Right renal pelvis (tissue), 4 donors: ENCODE measurements at places on chromosomes 4 and X.

- no peak for DNase-seq
Measured at GRCh38 chr4:151719956-151720334, 40.9 kb downstream of the GATB start.

- DNase-seq, result no peak
Measured at GRCh38 chr4:89357787-89358186, 50.2 kb upstream of the GPRIN3 start.

DNA sequence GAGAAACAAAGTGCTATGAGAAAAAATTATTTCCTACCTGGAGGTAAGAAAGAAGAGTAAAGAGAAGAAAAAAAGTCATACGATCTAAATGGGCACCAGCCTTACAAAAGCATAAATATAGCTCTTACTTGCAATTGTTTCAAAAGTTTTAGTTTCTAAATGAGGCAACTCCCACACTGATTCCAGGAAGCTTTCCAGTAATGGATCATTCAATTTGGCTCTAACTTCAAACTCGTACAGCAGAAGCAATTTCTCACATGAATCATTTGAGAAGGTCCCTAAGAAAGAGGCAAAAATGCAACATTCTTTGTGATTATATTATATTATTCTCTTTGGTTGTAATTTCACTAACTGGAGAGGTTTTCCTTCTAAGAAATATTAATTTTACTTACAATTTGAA lies 109.9 kb downstream of the DLG3 start:
- DNase-seq, result no peak

DNA sequence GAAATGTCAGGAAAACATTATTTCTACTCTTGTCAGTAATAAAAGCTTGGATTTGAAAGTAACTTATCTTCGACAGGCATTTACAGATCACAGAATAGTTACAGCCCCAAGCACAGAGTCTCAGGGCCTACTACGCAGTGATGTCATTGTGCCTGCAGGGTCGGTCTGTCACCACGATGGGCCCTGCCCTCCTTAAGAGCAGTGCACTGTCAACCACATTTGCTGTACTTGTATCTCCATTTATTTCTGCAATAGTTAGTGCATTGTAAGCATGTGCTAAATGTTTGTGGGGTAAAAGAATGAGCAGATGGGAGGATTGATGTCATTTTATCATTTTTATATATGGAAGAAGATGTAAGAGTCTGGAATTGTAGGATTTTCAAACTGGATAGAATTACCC lies 13.6 kb upstream of the CCKAR start:
- no peak for DNase-seq

- no peak for DNase-seq
Measured at GRCh38 chr4:128353791-128354190, 66.2 kb upstream of the PGRMC2 start.

DNA sequence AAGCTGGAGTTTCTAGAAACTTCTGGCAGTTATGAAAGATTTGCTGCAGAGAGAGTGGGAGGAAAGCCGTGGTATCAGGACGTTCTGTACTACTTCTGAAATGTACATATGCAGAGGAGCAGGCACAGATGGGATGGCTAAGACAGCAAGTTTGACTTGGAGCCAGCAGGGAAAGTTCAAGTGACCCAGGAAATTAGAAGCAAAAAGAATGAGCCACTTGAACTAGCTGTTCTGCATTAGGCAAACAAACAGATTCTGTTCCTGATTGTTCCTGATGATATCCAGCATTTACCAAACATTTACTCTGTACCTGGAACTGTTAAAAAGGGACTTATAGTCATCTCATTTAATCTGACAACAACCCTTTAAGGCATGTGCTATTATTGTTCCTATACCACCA lies 41.4 kb upstream of the CXCL13 start:
- no peak for DNase-seq

DNA sequence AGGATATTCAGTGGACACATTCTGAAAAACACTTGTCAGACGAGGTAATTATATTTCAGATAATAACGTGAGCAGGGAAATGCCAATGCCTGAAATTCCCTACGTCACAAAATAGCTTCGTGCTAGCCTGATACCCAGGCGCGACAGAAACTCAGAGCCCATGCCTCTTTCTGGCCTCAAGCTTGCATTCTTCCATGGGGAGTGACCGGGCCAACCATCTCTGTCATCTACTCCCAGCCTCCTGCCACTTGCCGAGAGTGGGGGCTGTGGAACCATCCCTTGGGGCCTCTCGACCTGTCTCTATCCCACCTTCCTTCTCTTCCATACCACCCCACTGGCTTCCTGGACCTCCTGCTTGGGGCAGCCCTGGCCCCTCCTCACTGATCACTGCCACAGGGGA lies 34.5 kb upstream of the CDKN2AIP start:
- no peak for DNase-seq

DNA sequence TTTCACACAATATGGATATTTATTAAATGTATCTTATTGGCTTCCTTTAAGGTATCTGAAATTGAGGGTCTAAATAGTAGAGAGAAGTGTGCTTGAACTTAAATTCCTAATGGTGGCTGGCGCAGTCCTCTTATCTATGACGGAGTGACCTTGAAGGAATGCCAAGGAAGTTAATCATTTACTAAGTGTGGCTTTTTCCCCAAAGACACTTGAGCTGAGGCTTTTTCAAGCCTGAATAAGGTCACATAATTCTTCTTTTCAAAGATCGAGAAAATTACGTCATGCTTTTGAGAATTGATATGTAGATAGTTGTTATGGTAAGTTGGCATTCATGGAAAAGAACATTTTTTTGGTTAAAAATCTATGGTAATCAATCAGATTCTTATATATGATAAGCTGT lies 11.7 kb upstream of the PRPS2 start:
- DNase-seq, result no peak

- no peak for DNase-seq
Measured at GRCh38 chrX:2145692-2146367, 354.9 kb downstream of the DHRSX start.

GRCh38 chrX:1734806-1735205 lies 119.9 kb downstream of the ASMT start:
- no peak for DNase-seq

DNA sequence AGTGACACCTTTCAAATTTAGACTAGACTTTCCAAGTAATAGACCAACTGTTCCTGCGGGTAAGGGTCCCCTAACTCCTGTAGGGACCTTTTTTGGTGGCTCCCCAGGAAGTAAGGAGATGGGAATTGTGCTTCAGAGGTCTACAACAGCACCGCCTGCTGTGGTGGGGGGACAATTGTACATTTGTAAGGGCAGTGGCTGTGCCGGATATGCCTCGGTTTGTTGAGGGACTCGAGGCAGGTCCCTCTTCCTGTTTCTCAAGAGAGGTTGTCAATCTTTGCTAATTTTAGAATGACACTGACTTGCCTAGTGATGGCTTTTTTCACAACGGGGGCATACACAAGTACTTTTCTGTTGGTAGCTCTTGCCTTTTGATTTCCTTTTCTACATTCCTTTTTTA lies 15.5 kb upstream of the HSD17B11 start:
- no peak for DNase-seq

- no peak for DNase-seq
Measured at GRCh38 chr4:127667116-127667515, 34.4 kb downstream of the INTU start.

GRCh38 chr4:147833254-147833653 lies 101.4 kb downstream of the ARHGAP10 start:
- DNase-seq, result no peak

- no peak for DNase-seq
Measured at GRCh38 chrX:10098270-10098713, 58.5 kb upstream of the CLCN4 start.

DNA sequence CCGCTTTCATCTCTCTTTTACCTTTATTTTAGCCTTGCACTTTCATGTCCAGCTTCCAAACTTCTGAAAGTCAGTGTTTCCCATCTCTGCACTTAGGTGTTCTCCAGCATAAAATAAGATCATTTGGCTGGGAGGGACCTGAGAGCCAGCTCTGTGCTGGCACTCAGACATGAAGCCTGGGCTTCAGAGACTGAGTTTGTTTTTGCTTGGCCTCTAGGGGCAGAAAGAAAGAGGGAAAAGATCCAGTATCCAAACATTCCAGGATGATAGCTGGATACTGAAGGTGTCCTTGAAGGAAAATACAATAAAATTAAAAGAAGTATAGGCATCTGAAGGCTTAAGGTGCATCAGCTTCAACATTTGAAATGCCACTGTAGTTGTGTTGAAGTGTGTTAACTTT lies 202.4 kb upstream of the ZIC3 start:
- DNase-seq, result no peak

GRCh38 chr4:10334506-10335028 lies 122.7 kb downstream of the ZNF518B start:
- DNase-seq, result no peak

- DNase-seq, result no peak
Measured at GRCh38 chrX:134025986-134026545, 40.7 kb upstream of the GPC3 start.

DNA sequence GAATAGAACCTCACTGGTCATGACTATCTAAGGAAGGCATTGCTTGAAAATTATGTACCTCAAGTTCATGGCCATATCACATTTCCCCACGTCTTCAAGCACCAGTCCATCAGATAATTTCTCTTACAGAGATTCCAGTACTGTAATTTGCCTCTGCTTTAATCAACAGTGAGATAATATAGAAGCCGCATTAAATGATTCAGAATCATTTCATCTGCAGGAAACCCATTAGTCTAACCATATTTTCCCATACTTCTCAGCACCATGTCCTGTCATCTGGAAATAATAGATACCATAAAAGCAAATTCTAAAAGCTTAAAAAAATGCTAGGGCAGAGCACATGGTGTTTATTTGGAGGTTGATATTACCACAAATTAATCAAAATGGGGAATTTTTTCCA lies 310.3 kb upstream of the SLIT2 start:
- DNase-seq, result no peak

DNA sequence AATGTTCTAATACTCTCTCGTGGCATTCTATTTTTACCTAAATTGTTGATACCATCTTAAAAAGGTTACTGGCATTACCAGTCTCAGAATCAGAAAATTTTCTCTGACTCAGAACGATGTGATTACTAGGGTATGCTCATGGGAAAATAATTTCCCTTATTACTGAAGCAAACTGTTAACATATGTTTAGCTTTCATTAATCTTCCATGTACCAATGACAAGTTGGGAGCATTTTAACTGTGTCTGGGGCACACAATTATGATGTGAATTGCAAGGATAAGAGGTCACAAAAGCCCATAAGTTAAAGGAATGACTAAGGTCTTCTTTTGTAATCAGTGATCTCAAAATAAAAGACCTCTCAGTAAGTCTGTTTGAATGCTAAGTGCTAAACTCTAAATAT lies 1254.6 kb downstream of the PCDH18 start:
- no peak for DNase-seq

DNA sequence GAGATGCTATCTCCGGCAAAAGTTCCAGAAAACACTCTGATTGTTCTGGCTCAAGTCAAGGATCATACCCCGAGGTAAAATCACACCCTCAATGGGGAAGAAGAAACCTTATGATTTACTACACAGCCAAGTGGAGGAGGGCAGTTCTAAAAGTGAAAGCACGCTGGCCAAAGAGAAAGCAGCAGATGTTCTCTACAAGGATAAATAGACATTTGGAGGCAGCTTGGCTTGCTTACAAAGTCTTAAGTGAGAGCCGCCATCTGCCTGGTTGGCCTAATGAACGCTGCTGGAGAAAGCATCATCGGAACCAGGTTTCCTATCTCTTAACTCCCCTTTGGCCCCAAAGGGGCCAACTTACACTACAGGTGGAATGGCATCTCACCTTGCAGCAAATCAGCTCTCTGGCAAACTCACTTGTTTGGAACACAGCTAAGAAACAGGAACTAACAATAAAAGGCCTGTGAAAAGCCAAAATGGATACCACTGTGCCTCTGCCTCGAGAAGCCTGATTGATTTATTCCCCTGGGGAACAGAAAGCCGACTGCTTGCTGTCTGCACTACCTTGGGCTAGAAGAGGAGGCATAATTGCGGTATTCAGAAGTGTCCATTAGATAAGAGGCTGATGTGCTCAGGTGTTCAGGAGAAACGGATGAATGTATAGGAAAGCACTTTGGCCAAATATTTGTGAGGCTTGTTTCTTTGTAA lies 22.8 kb downstream of the FRAS1 start:
- no peak for DNase-seq

- DNase-seq, result no peak
Measured at GRCh38 chr4:89997171-89997704, 102.6 kb downstream of the MMRN1 start.
